Activated CD8-positive, alpha-beta memory T cell treated with anti-CD3 and anti-CD28 coated beads, Interleukin-2, amount 50 U/mL, for 48 hours (primary cell): ENCODE measurements at places on chromosomes 5 and 9.
A peak's percentile ranks its signal among the peaks of the same experiment; 100 is the strongest.

DNA sequence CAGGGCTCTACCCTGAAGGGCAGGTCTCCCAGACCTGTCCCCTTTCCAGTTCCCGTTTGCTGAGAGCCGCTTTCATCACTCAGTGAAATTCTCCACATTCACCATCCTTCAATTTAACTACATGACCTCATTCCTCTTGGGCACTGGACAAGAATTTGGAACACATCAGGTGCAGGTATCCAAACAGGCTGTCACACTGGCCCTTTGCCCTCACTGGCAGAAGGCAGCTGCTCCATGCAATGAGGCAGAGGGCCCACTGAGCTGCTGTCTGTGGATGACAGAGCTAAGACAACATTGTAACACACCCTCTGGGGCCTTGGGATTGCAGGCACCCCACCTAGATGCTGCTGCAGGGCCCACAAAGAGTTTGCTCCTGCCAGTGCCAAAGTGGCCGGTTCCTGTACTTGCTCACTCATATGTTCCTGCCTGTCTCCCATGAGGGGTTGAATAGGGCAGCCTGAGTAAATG, 55.1 kb downstream of the ACTL7B start:
- no peak for DNase-seq

DNA sequence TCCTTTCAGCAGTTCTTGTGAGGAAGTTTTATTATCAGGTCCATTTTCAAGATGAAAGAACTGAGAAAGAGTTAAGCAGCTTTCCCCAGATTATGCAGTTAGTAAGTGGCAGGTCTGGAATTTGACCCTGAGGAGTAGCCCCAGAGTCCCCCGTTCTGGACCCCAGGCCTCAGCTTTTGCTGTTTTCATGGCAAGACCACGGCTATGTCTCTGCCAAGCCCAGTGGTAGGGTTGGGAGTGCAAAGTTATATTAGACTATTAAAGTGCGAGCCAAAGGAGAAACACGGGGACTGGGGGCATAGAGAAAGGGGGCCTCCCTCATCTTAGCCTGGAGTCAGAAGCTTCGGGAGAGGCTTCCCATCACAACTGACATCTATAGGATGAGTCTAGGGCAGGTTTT, 19.3 kb upstream of the ORM1 start:
- peak; percentile 28 for DNase-seq

DNA sequence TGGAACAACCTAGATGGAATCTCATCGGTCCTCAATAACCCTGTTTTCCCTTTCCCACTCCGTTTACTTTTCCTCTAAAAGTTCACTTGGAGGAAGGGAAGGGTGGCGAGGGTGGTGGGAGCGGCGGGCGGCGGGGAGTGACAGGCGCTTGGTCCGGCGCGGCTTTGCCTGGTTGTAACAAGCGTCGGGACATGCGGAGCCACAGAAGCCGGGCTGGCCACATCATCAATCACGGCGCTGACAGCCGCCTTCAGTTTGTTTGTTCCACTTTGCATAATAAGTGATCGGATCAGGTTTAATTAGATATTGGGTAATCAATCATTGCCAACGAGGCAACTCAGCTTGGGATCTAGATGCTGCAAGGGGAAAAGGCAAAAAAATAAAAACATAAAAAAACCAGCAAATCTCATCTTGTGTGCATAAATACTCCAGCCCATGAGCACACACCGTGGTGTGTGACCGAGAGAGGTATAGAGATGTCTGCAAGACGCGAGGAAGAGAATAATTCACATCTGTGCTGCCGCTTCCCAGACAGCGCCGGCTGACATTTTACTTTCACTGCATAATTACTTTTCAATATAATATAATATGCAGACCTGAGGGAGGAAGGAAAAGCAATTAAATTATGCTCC, 396.2 kb upstream of the IRX4 start:
- DNase-seq = no peak

DNA sequence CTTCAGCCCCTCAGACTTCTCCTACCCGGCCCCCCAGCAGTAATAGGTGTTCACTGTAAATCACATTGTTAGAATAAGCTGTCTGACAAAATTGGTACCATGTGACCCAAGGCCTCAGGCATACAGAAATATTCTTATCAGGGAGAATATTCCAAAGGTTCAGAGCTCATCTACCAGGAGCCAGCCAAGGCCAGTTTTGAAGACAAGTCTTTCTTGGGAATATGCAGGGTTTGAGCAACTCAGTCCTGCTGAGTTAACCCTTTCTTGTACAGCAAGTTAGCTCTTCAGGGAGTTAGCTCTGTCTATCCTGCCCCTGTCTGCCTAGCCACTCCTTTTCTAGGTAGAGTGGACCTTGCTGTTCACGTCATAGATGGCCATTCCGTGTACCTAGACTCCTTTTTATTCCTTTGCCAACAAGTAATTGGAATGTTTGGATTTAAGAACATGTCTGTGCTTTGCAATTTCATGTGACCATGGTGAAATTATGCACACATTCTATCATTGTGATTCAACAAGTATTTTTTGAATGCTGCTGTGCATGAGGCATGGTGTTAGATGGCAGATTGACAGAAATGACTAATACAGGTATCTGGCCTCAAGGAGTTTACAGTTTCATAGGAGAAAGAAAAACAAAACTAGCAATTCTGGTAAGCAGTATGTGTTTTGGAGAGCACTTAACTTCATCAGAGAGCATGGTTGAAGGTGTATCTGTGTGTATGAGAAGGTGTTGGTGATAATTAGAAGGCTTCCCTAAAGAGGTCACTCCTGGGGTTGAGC, 22.6 kb downstream of the TGFBR1 start:
- no peak for DNase-seq

DNA sequence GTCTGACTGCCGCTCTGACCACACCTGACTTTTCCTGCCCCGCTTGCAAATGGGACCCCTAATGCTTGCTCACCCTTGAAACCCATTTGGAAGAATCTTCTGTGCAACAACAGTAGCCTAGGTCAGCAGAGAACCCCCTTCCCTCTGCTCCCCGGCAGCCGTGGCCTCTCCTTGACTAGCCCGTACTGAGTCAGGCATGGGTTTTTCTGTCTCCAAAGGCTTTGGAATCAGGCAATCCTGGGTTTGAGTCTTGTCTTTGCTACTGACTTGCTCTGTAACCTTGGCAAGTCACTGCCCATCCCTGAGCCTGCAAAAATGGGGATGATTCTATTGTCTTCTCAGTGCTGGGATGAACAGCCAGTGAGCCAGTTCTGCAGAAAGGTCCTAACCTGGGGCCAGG, 135.4 kb downstream of the RGS3 start:
- no peak for DNase-seq

- no peak for DNase-seq
These were observed 139.7 kb upstream of the PITX1 start for GRCh38 chr5:135173662-135174290.

GRCh38 chr5:168752416-168753190, 173.4 kb upstream of the PANK3 start:
- peak; percentile 28 for DNase-seq

DNA sequence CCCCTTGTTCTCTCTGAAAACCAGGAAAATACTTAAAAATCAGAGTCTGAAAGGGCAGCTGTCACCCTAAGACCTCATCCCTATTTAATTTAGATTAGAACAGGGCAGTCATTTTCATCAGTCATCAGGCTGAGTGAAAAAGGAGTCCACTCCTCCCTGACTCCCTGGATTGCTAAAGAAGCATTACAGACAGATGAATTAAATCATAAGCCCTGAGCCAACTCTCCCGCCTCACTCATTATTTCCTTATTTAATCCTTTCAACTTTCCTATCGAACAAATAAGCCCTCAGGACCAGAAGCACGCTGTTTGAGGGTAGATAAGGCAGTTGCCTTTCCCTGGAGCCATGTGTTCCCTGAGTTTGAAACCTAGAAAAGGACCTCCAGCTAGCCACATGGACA, 201.9 kb upstream of the ANKRD55 start:
- DNase-seq = no peak

GRCh38 chr5:131194725-131195124, 24.0 kb downstream of the LYRM7 start:
- no peak for DNase-seq

GRCh38 chr5:96189028-96189826, 227.6 kb upstream of the ELL2 start:
- DNase-seq = no peak

DNA sequence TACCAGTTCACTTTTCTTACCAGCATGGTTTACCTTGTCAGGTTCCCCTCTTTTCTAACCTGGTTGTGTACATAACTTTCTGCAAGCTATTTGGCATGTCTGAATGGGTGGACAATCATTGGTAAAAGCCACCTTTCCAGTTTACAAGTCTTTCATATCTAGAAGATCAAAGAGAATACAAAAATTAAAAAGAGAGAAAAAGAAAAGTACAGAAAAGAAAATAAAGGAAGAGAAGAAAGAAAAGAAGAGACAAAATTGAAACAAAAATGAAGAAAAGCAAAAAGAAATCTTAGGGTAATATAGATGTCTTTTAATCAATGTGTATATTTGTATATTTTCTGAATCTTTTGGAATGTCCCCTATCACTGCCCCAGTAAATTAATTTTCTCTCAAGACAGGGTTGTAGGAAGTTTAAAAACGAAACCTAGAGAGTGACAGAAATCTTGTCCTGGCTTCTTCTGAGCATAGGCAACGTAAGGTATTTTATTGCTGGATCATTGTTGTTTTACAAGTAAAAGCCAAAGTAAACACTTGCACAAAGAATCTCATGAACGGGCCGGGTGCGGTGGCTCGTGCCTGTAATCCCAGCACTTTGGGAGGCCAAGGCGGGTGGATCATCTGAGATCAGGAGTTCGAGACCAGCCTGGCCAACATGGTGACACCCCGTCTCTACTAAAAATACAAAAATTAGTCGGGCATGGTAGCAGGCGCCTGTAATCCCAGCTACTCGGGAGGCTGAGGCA, 98.7 kb upstream of the IFNE start:
- DNase-seq = no peak

- DNase-seq = no peak
These were observed 28.0 kb upstream of the SIL1 start for GRCh38 chr5:139226131-139226530.

DNA sequence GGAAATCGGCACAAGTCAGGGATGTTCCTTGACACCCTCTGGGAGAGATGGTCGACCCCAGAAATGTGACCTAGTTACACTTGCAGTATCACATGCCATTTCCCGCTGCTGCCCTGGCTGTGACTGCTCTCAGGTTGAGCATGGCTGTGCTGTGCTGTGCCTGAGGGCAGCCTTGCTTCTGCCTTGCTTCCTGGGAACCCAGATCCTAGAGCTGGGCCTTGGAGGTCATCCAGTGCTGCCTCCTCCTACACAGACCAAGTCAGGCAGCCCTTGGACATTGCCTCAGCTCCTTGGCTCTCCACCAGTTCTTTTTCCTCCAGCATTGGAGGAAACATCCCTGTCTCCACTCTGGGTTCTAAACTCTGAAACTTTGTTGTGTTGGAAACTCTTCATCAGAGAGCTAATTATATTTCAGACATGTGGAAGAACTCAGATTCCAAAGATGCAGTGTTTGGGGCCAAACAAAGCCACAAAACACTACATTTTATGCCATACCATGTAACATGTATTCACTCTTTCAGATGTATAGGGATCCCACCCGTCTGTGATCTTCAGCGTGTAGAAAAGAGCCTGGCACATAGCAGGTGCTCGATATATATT, 6.1 kb downstream of the MAMDC2 start:
- DNase-seq = no peak

GRCh38 chr9:121450241-121450640, 49.4 kb downstream of the GGTA1 start:
- no peak for DNase-seq

GRCh38 chr5:126869005-126869451, 92.1 kb downstream of the LMNB1 start:
- peak; percentile 61 for DNase-seq

GRCh38 chr5:32254881-32255539, 57.7 kb downstream of the MTMR12 start:
- DNase-seq = no peak

DNA sequence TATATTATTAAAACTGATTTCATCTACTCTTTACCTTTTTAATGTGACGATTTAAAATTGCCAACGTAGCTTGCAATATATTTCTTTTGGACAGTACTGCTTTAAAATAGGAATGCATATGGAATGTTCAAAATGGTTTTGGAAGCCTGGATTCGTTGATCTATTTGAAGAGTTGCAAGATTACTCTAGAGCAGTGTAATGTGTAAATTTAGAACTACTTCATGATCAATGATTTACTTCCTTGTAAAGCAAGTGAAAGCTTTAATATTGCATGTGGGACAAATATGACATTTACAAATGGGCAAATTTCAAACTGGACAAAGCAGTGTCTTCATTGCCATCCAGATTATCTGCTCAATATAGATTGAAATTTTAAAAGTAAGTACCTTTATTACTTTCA, 38.3 kb downstream of the PARP8 start:
- DNase-seq = no peak
